ENCODE measurements at places on chromosomes 12 and 14.
A peak's percentile ranks its signal among the peaks of the same experiment; 100 is the strongest.

DNA sequence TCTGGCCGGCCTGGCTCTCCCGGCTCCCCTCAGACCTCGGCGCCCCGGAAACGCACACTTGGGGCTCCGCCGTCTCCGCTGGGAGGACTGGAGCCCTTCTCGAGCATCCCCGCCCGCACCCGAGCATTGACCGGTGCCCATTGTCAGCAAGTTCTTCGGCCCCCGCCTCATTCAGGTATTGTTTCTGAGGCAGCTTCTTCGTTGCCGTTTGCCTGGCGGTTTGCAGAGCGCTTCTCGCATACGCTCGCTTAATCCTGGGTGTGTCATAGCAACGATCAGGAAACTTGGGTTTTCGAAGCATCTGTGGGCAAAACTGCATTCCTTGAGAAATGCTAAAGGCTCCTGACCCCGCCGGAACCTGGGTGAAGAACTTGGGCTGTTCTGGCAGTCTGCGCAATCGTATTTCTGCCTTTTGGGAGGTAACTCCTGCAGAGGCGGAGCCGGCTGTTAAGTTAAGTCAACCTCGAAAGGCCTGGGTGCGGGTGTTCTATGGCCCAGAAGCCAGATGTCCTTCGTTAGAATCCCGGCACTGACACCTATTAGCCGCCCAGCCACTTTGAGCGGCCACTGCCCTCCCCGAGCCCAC is 518 bp downstream of the GSKIP start:
- no peak for DNase-seq

DNA sequence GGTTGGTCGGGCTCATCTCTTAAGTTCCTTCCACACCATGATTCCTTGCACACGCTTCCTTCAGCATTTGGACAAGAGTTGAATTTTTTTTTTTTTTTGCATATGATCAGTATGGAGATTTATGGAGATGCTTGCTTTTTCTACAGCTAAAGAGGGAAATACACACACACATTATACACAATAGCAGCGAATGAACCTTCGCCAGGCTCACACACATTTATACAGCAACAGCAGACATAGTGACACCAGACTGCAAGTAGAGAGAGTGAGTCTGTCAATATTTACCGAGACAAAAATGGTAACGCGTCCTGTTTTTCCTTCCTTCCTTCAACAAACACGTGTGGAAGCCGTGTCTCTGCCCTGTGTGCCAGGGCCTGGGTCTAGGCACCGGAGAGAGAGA is 897.9 kb downstream of the BCL11B start:
- no peak for DNase-seq

DNA sequence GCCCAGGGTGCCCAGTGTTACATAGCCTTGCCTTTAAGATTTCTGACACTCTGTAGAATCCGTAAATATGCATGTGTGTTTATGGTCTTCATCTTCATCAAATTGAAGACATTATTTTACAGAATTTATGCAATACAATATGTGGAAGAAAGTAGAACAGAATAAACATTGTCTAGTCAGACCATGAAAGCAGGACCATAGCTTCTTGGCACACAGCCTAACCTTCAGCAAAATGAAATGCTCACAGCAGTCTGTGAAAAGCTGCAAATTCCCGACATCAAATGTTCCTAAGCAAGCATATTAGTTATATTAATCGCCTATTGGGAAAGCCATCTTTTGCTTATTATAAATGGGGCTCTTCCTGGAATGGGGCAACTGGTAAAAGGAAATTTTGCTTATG is 111.3 kb upstream of the GARIN2 start:
- no peak for DNase-seq

- DNase-seq = no peak
Observed at GRCh38 chr14:23640524-23641141, 4.5 kb downstream of the DHRS2 start.

- peak; percentile 48 for DNase-seq
Observed at GRCh38 chr14:76784266-76784874, 23.1 kb downstream of the VASH1 start.

GRCh38 chr12:31658471-31659086 is 909 bp upstream of the ETFBKMT start:
- DNase-seq = no peak

GRCh38 chr12:51077930-51078329 is 5.5 kb downstream of the CSRNP2 start:
- DNase-seq = no peak

- DNase-seq = no peak
Observed at GRCh38 chr14:105765893-105766614, 239.7 kb downstream of the TMEM121 start.

GRCh38 chr14:57199921-57200320 is 68.8 kb downstream of the EXOC5 start:
- no peak for DNase-seq

GRCh38 chr14:92513204-92513965 is at the start of gene RIN3:
Gene RIN3, plus strand, starts transcription at chr14:92513781. Its CDS starts 152 bp downstream, at chr14:92513933.
- DNase-seq = peak; percentile 81

GRCh38 chr12:26647088-26647487 is 185.9 kb downstream of the ITPR2 start:
- DNase-seq = no peak

GRCh38 chr14:60805841-60806430 is 71.4 kb downstream of the MNAT1 start:
- no peak for DNase-seq

DNA sequence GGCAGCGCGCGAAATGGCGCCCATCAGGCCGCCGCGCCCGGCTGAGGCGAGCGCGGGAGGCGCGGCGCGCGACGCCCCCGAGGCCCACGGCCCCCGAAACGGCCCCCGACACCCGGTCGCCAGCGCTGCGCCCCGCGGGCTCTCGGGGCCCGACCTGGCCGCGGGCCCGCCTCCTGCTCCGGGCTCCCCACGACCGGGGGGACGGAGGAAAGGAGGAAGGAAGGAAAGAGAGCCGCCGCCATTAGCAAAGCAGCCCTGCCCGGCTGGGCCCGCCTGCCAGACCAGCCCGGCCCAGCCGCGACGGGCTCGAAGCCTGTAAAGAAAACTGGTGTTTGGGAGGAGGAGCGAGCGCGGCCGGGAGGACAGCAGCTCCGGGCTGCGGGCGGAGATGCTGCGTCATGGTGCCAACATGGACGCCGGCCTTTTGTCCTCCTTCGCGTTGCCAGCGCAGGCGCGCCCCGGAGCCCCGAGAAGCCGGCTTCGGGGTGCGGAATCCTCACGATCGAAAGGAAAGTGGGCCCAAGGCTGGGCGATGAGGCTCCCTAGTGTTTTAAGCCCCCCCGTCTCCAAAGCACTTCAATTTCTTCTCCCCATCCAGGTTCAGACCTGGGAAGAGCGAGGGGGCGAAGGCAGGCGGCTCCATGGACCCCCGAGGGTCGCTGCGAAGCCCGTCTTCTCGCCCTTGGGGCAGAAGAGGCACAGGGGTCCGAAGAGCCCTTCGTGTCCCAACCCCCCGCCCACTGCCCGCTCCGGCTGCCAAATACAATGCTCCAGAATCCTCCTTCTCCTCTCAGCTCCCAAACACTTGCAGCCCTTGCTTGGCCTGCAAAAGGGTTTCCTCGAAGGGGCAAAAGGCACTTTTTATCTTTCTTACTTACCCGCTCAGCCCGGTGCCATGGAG is 2.9 kb upstream of the SETD1B start:
- peak; percentile 86 for DNase-seq

DNA sequence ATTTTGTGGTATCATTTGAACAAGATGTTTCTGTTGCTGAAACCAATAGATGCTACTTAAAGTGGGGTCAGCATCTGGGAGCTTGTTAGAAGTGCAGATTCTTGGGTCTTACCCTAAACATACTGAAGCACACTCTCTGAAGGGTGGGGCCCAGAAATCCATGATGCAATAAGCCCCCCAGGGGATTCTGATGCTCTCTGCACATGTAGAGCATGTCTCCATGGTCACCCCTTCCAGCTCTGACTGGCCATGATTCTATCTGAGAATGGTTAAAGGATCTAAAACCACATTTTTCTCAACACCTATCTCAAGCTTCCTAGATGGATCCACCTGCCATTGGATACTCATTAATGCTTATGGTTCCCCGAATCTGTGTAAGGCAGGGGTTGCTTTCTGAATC is 20.4 kb downstream of the JDP2 start:
- no peak for DNase-seq

DNA sequence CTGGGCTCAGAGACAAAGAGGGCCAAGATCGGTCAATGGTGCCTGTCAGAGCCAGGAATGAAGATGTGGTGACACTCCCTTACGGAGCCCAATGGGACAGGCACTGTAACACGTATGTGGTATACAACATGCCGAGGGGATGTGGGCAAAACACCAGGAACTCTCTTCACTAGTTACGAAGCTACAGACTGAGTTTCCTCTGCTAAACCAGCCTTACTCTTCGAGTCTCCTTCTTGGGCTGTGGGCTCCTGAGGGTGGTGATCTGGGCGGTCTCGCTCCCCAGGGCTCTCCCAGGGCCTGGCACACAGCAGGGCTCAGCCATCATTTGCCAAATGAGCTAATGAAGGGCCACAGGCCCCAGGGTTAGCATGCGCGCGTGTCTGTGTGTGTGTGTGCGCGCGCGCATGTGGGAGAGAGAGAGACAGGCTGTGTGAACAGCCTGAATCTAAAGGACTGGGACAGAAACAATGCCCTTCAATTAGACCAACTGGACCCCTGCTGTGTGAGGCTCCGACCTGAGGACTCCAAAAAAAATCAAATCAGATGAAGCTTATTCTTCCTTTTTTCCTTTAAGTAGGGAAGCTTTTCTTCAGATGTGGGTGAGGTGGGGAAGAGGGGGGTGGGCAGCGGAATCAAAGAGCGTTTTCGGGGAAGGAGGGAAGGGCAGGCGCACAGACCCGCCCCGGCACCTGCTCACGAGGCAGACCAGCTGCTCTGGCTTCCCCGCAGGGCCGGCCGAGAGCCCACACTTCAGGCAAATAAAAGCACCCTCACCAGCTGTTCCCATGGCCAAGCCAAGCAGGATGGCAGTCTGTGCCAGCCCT is 42.5 kb downstream of the CCDC88C start:
- no peak for DNase-seq

DNA sequence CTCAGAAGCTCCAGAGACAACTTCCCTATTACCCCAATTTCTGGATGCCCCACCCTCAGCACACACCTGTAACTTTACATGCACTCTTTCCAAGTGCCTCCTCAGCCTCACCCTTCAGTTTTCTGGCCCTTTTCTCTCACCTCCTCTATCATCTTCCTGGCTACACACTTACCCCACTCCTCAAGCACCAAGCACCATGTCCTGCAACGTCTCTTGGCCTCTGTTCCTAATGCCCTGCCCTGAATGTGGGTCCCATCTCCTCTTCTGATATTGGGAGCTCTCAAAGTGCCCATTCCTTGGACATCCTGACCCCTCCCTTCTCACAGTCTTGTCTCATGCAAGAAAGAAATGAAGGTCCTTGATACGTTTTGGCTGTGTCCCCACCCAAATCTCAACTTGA is 1.2 kb downstream of the KRT72 start:
- peak; percentile 7 for DNase-seq

DNA sequence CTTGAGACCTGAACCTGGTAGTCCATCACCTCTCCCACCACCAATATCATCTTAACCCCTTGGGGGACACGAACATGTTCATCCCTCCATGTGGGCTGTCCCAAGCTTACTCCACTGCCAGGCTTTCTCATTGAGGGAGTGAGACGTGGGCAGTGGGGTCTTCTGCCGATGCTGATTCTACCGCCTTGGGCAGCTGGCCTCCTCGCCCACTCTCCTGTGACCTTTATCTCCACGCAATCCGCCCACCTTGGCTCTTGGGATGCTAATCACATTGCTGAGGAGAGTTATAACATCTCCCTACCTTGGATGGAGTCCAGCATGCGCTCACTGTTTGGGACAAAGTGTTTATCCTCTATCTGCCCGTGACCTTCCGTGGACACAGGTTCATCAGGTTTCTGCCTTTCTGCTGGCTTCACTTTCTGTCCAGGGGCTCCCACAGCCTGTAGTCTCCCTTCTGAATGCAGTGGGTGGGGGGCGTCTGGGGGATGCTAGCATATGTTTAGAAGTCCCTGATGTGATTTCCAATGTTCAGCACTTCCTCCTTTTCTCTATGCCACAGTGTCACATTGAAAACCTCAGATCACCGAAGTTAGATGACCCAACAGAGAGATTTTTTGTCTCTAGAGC is 53.2 kb upstream of the ESRRB start:
- no peak for DNase-seq

DNA sequence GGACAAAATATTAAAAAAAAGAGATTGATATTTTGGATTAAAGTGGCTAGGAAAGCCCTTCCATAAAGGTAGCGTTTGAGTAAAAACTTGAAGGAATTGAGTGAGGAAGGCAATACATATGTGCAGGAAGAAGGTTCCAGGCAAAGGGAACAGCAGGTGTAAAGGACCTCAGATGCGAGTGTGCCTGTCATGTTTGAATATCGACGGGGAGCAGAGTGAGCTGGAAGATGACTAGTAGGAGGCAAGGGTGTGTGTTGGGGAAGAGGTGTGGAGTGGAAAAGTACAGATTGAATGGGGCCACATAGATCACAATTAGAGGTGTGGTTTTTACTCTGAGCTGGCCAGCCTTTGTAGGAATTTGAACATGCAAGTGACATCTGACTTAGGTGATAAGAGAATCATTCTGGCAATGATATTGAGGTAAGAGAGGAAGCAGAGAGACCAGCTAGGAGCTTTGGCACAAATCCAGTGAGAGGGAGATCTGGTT is 15.0 kb upstream of the FBXO33 start:
- no peak for DNase-seq

DNA sequence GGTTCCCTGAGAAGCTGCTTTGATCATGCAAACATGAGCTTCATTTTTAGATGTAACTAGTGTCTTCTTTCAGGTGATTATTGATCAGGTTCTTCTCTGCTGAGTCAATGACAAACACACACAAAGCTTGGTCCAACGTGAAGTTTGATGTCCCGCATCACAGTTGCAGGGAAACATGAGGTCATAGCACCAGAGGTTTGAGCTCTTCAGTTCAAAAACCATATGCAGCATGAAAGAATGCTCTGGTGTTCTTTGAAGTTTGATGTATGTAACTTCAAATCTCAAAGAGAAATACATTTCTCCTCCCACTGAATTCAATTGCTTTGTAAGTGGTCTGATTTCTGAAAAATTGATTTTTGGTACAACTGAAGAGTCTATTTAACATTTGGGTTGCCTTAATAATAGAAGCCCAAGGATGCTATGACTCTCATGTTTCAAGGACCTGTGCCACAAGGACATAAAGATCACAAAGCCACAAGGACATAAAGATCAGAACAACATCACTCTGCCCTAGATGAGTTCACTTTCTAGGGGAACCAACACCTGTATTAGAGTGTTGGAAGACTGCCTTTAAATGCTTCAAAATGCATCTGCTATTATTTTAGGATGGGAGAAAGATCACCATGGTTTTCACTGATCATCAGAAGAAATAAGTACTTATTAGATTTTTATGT is 31.1 kb upstream of the AMIGO2 start:
- DNase-seq = no peak

- DNase-seq = no peak
Observed at GRCh38 chr12:24015833-24016160, 66.3 kb upstream of the SOX5 start.

GRCh38 chr12:29273178-29273843 is 107.7 kb downstream of the ERGIC2 start:
- DNase-seq = no peak

- no peak for DNase-seq
Observed at GRCh38 chr14:77039285-77040058, 11.0 kb upstream of the IRF2BPL start.

- no peak for DNase-seq
Observed at GRCh38 chr12:77354766-77355362, 289.5 kb upstream of the E2F7 start.

- DNase-seq = no peak
Observed at GRCh38 chr14:70716483-70716882, 74.8 kb downstream of the TTC9 start.
